ENCODE measurements at places on chromosomes 11 and 22.
A peak's percentile ranks its signal among the peaks of the same experiment; 100 is the strongest.

GRCh38 chr11:119107538-119108145 lies 498 bp downstream of the C2CD2L start:
- DNase-seq: no peak

GRCh38 chr11:23680488-23681230 lies 816.2 kb upstream of the LUZP2 start:
- no peak for DNase-seq

DNA sequence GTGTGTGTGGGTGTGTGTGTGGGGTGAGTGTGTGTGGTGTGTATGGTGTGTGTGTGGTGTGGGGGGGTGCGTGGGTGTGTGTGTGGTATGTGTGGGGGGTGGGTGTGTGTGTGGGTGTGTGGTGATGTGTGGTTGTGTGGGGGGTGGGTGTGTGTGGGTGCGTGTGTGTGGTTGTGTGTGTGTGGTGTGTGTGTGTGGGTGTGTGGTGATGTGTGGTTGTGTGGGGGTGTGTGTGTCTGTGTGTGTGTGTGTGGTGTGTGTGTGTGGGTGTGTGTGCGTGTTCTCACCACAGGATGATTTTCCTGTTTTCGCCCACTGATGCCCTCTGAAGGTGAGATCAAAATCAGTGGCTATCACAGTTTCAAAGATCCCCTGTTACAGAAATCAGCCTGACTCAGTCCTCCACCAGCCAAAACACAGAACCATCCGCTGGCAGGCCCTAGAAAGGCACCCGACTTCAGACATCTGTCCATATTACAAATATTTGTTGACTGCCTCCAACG lies 24.7 kb downstream of the CPT1A start:
- no peak for DNase-seq

DNA sequence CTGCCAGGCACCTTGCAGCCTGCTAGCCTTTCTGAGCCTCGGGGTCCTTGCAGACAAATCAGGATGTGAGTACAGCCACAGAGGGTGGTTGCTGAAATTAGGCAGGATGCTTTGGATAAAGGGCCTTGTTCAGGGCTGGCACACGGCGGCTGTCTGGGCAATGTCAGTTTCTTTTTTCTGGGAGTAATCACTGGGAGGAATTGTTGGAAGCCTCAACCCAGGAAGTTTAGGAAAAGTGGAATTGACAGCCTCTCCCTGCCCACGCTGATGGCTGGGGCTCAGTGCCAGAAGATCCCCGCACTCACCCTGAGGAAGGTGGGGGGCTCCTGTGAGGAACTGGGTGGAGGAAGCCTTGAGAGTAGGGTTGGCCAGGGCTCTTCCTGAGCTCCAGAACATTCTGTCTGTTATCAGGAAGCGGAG lies 37.4 kb downstream of the CD82 start:
- no peak for DNase-seq

DNA sequence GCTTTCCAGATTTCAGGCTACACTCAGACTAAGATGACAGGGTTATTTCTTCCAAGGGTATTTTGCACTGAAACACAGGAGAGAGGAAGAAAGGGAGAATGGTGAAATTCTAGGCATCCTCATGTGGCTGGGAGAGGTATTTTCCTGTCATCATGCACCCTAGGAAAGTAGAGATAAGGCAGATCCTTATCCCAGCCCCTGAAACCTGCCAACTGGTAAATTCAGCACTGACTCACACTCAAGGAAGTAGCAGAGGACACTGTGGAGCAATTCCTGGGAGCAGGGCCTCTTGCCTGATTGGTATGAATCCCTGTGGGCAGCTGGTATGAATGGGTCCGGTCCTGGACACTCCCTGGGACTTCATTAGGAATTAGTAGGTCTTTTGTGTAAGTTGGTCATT lies 37.6 kb upstream of the SLC5A1 start:
- DNase-seq: no peak

- DNase-seq: no peak
Measured at GRCh38 chr11:28448186-28448585, 340.0 kb downstream of the METTL15 start.

DNA sequence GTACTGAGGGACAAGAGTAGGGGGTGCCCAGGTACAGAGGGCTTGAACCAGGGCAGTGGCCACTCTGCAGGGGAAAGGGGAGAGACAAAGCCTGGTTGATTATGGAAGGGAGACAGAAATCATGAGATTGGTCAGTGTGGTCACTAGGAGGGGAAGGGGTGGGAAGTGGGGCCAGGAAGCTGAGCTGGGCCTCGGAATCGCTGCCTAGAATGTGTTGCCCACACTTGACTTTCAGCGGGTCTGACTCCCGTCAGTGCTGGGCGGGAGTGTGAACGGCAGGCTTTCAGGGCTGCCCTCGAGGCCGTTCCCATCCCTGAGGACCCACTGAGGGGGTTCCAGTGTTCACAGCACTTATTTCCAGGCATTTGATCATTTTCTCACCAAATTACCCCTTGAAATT lies 5.9 kb downstream of the DAGLA start:
- no peak for DNase-seq

- DNase-seq: no peak
Measured at GRCh38 chr11:73269459-73270015, 2.6 kb upstream of the P2RY6 start.

- DNase-seq: no peak
Measured at GRCh38 chr22:49693848-49694247, 133.8 kb downstream of the BRD1 start.

DNA sequence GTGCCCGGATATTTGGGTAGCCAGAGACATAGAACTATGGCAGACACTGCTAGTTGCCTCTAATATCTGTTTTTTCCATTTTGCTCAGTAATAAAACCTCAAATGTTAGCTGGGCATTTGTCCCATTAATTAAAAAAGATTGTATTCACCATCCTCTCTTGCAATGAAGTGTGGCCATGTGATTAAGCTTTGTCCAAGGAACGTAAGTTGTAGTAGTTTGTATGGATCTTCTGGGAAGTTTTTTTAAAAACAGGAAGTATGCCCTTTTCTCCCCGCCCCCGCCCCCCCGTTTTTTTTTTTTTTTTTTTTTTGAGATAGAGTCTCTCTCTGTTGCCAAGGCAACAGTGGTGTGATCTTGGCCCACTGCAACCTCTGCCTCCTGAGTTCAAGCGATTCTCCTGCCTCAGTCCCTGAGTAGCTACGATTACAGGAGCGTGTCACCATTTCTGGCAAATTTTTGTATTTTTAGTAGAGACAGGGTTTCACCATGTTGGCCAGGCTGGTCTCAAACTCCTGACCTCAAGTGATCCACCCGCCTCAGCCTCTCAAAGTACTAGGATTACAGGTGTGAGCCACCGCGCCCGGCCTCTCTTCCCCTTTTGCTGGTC lies 1.7 kb upstream of the TMEM135 start:
- no peak for DNase-seq

GRCh38 chr11:60594998-60595642 lies 79.9 kb downstream of the MS4A13 start:
- no peak for DNase-seq

- no peak for DNase-seq
Measured at GRCh38 chr11:7894251-7894650, 36.8 kb downstream of the OR10A6 start.

DNA sequence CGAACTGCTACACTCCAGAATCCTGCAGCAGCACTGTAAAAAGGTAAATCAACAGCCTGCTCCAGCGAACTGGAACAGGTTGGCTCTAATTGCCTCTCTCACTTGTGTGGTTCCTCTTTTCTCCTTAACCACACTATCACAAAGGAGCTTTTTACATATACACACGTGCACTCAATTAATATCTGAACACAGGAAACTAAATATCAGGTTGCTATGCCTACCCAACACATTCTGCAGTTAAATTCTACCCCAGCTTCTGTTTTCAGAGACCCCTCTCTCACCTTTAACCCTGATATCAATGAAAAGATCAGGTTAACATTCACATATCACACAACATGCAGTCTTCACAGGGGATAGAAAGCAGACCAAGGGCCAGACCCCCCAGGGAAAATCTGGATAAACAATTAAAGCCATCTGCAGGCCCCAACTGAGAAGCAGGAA lies 11.0 kb downstream of the RBFOX2 start:
- no peak for DNase-seq

DNA sequence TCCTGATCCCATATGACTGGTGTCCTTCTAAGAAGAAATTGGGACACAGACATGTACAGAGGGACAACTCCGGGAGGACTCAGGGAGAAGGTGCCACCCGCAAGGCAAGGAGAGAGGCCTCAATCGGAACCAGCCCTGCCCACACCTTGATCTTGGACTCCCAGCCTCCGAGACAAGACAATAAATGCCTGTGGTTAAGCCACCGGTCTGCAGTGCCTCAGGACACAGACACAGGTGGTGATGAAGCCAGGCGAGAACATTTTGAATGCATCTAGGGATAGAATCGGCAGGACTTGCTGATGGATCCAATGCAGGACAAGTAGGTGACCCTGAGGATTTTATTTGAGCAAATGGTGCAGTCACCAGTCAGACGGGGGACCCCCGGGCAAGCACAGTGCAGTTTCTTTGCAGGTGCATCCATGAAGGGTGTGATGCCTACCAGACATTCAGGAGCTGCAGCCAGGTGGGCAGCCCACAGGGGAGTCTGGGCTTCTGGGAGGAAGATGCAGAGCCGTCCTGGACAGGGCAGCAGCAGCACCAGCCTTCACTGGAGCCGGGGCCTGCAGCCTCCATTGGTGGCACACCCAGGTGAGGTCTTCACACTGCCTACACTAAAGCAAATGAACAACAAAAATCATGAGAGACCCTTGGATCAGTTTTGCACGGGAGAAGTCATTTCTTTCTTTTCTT lies 20.2 kb upstream of the SEPTIN5 start:
- DNase-seq: no peak

DNA sequence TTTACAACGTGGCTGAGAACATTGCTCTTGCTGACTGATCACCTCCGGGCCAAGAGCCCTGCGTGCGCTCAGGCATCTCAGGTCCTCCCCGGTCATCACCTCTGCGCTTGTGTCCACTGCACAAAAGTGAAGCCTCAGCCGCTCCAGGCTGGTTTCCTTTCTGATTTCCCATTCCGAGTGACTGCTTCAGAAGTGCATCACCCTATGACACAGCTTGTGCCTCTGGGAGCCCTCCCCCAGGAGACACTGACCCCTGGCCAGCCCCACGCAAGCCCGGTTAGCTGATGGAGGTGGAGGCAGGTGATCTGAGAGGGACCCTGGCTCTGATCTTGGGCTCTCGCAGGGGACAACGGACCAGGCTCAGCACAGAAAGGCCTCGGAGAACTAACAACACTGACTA lies 38.3 kb upstream of the GNB1L start:
- no peak for DNase-seq

DNA sequence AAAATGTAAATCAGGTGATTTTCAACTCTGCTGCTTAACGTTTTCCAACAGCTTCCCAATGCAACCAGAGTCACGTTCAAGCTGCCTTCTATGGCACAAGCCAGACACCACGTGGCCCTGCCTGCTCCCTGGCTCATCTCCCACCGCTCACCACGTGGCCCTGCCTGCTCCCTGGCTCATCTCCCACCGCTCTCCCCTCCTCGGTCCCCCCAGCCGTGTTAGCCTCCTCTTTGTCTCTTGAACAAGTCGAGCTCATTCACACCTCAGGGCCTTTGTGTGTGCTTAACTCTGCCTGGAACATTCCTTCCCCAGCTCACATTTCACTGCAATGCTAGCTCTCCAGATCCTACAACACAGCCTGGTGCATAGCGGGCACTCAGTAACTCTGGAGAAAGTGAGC lies 307.6 kb downstream of the CTTN start:
- DNase-seq: no peak

- DNase-seq: no peak
Measured at GRCh38 chr11:93773601-93774200, 10.4 kb upstream of the MED17 start.

GRCh38 chr11:133207995-133208394 lies 324.3 kb downstream of the OPCML start:
- DNase-seq: no peak

GRCh38 chr11:118443590-118444218 lies 7.4 kb downstream of the KMT2A start:
- DNase-seq: no peak

GRCh38 chr22:39729141-39729934 lies 158.8 kb downstream of the CACNA1I start:
- DNase-seq: no peak

GRCh38 chr11:1628506-1629325 lies 859 bp upstream of the KRTAP5-5 start:
- DNase-seq: peak; percentile 25

- no peak for DNase-seq
Measured at GRCh38 chr11:93604008-93604660, 57.3 kb upstream of the CEP295 start.

- no peak for DNase-seq
Measured at GRCh38 chr11:15903246-15903645, 453.1 kb downstream of the SOX6 start.

DNA sequence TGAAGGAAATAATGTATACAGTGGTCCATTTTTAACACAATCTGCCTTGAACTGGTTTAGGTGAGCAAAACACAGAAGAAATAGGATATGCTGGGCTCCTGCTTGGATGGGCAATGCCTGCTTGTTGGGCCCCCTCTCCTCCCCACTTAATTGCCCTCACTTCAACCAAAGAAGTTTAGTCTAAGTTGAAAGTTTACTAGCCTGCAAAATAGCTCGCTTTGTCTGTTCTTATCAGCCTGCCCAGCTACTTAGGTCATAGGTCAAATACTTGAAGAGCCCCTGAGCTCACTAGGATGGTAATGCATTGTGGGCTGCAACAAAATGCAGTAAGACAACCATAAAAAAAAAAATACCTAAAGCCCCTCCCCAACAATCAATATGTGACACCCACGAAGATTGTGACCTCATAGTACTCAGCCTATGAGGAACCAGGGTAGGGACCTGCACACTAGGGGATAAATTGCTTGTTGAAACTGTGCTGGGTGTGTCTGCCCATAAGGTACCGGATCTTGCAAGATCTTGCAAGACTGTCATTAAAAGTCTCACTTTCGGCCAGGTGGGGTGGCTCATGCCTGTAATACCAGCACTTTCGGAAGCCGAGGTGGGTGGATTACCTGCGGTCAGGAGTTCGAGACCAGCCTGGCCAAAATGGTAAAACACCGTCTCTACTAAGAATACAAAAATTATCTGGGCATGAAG lies 10.9 kb downstream of the DRICH1 start:
- DNase-seq: no peak

DNA sequence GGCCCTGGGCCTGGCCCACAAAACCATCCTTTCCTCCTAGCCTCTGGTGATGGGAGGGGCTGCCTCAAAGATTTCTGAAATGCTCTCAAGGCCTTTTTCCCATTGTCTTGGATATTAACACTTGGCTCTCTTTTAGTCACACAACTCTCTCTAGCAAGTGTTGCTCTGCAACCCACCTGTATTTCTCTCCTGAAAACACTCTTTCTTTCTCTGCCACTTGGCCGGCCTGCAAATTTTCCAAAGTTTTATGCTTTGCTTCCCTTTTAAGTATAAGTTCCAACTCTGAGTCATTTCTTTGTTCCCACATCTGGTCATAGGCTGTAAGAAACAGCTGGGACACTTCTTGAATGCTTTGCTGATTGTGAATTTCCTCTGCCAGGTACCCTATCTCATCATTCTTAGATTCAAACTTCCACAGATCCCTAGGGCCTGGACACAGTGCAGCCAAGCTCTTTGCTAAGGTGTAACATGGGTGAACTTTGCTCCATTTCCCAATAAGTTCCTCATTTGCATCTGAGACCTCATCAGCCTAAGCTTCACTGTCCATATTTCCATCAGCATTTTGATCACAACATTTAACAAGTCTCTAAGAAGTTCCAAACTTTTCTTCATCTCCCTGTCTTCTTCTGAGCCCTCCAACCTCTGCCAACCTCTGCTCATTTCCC lies 93.8 kb downstream of the TRIM29 start:
- no peak for DNase-seq
